ENCODE measurements at places on chromosomes 2 and 18.

- no peak for DNase-seq
These were observed 930.9 kb upstream of the FAM98A start for GRCh38 chr2:34529965-34530364.

GRCh38 chr2:67503066-67503795 is 106.1 kb downstream of the ETAA1 start:
- peak; percentile 58 for DNase-seq

- peak; percentile 68 for DNase-seq
These were observed 16.6 kb downstream of the TSPYL6 start for GRCh38 chr2:54239427-54239826.

- no peak for DNase-seq
These were observed 140.3 kb upstream of the SLC8A1 start for GRCh38 chr2:40592218-40592617.

- DNase-seq, result no peak
These were observed 185.4 kb upstream of the SKOR2 start for GRCh38 chr18:47436871-47437270.

GRCh38 chr2:70103531-70104061 is 16.3 kb downstream of the PCBP1 start:
- DNase-seq, result no peak

DNA sequence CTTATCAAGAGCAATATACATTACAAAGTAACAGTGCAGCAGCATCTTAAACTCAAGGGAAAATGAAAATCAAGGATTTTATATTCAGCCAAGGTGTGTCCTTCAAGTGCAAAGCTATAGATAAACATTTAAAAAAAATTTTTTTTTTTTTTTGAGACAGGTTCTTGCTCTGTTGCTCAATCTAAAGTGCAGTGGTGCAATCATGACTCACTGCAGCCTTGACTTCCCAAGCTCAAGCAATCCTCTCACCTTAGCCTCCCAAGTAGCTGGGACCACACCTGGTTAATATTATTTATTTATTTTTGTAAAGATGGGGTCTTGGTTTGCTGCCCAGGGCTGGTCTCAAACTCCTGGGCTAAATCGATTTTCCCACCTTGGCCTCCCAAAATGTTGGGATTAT is 9.0 kb downstream of the CDKL4 start:
- no peak for DNase-seq

GRCh38 chr2:217186152-217186551 is 326.3 kb upstream of the TNP1 start:
- no peak for DNase-seq

DNA sequence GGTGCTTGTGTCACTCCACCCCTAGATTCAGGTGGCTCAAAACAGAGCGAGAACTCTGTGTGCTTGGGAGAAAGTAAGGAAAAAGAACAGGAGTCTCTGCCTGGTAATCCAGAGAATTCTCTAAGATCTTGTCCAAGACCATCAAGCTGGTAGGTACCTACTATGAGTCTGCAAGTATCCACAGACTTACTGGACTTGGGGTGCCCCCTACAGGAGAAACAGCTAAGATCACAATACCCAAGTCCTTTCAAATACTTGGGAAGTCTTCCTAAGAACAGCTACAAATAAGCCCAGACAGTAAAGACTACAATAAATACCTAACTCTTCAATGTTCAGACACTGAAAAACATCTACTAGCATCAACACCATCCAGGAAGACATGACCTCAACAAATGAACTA is 1143.6 kb upstream of the ACVR2A start:
- no peak for DNase-seq

GRCh38 chr2:152396051-152396511 is 61.1 kb downstream of the FMNL2 start:
- DNase-seq, result no peak

DNA sequence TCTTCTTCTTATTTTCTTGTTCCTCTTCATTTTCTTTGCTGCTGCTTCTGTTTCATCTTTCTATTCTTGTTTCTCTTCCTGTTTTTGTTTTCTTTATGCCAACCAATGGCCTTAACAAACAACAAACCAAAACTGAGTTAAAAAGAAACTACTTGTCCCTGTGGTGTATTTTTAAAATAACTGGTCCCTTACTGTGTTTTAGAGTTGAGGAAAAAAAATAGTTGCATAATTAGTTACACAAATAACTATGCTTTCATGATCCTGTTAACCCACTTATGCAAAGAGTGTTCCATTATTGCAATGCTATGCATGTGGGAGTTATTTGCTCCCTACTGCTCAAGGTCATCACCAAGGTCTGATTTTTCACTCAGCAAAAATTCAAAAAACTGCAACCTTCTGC is 39.5 kb upstream of the IMP4 start:
- no peak for DNase-seq

- DNase-seq, result no peak
These were observed at the start of gene ASIC4 for GRCh38 chr2:219514196-219514761. Gene ASIC4, plus strand, starts transcription at chr2:219514482. Its CDS starts 243 bp downstream, at chr2:219514725.

DNA sequence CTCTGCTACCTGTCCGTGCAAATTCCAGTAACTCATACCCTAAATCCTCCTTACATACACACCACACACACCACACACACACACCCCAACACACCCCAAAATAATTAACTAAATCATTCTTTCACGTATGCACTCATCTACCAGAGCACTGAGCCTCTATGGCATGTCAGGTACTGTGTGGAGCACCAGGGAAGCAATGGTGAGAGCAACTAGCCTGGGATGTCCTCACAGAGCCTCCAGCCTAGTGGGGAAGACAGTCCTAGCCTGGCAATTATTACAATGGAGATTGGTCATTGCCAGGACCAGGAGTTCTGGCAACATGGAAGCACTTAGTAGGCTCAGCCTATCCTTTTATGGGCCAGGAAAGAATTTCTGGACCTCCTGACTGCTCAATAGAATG is 72.7 kb upstream of the LCLAT1 start:
- no peak for DNase-seq

DNA sequence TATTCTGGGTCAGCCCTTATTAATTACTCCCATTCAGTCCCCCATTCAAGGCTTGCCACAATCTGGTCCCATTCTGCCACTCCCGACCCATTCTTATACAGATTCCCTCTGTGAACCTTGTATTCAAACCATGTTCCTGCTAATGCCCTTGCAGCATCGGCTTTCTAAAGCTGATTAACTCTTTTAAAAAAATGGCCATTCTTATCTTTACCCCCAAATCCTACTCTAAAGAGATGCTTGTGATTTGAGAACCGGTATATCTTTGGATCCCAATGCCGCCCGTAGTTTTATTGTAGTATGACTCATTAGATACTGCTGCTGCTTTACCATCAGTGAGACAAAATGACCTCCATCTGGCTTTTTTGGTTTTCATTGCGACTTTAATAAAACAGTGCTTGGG is 72.2 kb downstream of the XRCC5 start:
- DNase-seq, result no peak
